ENCODE measurements at places on chromosomes 16 and 17.

DNA sequence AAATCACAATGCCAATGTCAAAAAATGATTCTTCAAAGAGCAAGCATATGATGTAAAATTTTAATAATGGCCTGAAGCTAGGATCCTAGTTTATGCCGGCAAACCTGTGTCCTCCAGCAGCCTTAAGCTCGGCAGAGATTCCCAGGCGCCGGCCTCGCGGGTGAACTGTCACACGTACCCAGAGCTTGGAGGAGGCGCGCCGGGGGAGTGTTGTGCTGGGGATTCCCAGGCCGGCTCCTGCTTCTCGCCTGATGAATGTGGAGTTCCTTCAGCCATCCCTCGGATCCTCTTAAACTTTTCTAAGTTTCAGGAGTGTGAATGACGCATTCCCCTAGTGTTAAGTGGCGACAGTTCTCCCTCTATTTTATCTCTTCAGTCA lies 19.1 kb upstream of the NTN1 start:
- DNase-seq = no peak

GRCh38 chr16:1182316-1182671 lies 29.4 kb downstream of the CACNA1H start:
- DNase-seq = no peak

- DNase-seq = no peak
Measured at GRCh38 chr16:88292007-88292970, 90.5 kb upstream of the ZNF469 start.

- no peak for DNase-seq
Measured at GRCh38 chr16:87582216-87582965, 19.9 kb upstream of the JPH3 start.

- DNase-seq = no peak
Measured at GRCh38 chr17:965311-965989, 14.1 kb downstream of the NXN start.

- no peak for DNase-seq
Measured at GRCh38 chr16:729768-730665, 3.1 kb downstream of the HAGHL start.

- DNase-seq = no peak
Measured at GRCh38 chr17:19460700-19461099, 49.7 kb downstream of the RNF112 start.

- DNase-seq = no peak
Measured at GRCh38 chr17:83125515-83126274, 46.3 kb downstream of the METRNL start.

- peak; percentile 76 for DNase-seq
Measured at GRCh38 chr17:80220054-80220735, at the start of the genes SGSH and SLC26A11. TSS of gene SGSH (minus strand) at chr17:80220333. CDS start at chr17:80220313, 20 bp downstream. TSS of gene SLC26A11 (plus strand) at chr17:80220427. CDS start at chr17:80221561, 1,134 bp downstream.

GRCh38 chr16:22055881-22056280 lies 36.5 kb upstream of the VWA3A start:
- no peak for DNase-seq

DNA sequence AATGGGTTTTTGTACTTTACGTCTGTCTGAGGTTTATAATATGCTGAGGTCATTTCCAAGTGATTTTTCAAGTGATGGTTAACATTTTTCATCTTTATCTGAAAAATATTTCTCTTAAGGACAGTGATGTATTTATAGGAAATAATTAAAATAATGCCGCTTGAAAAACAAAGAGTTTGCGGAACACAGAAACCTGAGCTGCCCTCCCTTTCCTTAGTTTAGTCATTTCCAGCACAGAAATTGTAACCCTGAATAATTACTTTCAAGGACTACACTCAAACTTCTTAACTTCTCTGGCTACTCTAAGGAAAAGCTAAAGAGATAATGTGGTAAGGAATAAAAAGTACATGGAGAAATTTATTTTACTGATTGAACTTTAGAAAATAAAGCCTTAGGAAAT lies 54.6 kb downstream of the MRTFB start:
- DNase-seq = no peak

GRCh38 chr17:34447406-34447805 lies 84.4 kb upstream of the CCL1 start:
- no peak for DNase-seq

DNA sequence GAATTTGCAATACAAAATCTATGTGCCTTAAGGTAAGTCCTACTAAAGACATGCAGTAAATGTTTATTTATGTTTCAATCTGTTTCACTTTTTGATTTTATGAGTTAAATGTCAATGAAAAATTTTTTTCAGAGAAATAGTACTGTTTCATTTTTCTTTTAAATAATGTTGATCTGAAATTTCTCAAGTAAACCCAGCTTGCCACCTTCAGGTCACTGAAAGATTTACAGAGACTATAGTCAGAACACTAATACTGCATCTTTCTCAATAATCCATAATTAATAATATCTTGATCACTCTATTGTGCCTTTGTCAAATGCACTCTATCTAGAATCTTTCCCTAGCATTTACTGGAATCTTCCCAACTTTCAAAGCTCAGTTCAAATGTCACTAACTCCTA lies 6.5 kb upstream of the DHX40 start:
- no peak for DNase-seq

DNA sequence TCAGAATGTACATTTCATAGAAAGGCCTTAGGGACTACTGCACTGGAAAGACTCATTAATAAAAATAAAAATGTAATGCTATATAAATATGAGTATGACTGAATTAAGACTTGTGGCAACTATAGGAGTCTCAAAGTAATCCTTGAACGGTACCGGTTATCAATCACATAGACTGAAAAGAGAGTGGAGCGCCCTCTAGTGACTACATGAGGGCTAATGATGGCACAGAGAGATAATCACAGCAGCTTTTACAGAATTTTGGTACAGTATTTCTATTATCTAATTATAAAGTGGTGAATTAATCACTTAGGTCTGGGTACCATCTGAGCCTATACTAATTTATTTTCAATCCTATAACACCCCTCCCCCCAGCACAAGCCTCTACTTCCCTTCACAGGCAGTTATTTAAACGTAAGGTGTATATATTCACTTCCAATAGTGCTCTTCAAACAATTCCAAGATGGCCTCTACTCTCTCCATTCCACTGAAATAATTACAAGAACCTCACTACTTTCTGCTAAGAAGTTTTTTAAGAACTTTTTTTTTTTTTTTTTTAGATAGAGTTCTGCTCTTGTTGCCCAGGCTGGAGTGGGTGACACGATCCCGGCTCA lies 40.7 kb upstream of the ANKFY1 start:
- peak; percentile 74 for DNase-seq

DNA sequence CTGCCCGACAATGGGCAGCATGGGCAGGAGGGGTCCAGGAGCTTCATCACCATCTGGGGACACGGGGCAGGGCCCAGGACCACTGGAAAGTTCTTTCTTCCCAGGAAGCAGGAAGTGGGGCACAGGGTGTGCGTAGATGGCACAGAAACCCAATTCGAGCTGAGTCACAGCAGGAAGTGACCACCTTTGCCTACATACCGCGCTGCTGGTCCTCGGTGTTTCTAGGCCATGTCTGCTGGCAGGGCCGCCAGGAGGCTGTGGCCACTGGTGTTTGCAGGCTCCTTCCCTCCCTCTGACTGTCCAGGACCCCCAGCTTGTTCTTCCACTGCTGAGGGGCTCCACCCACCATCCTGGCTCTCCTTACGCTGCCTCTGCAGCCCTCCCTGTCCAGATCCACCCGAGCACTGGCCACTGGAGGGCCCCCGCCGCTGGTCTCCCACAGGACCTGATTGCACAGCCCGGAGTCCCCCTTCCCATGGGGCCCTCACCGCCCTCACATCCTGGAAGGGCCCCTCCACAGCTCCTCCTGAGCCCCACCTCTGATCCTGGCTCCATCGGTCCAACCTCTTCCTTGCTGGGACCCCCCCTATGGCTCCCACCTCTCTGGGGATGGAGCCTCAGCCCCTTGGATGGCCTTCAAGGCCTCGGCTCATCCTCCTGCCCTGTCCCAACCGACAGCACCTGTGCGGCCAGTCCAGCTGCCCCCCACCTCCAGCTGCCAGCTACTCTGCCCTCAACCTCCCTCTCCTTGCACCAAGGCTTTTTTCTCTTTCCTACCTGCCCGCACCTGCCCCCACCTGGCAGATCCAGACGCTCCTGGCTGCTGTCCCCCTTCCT lies 14.5 kb upstream of the RASD1 start:
- DNase-seq = no peak

DNA sequence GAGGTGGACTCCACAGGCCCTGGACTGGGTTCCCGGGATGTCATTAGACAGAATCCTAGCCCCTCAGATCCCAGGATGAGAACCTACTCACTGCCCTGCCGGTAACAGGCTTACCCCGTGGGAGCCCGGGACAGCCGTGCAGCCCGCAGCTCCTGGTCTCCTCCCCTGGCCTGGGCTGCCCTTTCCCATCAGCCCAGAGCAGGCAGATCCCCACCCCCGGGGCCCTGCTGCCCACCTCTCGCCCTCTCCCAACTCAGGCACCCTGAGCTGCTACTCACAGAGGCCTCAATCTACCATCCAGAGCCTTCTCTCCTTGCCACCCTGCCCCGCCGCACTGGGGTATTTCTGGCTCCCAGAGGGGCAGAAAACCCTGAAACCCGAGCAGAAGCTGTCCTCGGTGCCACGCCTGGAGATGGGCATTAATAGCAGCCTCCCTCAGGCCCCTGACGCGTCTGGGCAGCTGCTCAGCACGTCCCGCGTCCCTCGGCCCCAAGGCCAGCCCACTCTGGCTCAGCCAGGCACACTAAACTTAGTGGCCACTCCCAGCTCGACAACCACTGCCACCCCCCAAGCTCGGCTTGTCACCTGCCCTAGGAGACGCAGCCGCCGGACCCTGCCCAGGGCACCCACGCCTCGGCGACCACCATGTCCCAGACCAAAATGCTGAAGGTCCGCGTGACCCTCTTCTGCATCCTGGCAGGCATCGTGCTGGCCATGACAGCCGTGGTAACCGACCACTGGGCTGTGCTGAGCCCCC lies at the start of gene CACNG1:
Gene CACNG1, plus strand, starts transcription at position 539 of the 757 bp plus-strand sequence. Its CDS starts 107 bp downstream, at position 646.
- DNase-seq = no peak

GRCh38 chr16:58399718-58400633 lies 7.7 kb downstream of the GINS3 start:
- DNase-seq = no peak

DNA sequence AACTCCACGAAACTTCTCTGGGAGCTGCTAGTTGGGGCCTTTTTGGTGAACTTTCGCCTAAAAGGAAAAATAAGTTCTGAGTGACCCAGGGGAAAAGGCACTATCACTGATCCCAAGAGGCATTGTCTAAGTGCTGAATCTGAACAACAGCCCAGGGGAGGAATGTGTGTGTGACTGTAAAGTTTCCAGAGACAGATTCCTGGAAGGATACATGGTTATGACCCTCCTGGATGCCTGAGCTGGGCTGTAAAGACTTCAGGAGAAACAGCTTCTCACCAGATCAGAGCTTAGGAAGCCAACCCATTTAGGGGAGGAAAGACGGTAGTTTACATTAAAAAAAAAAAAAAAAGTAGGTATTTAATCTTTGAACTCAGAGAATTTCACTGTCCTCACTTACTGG lies 20.2 kb downstream of the HIGD1B start:
- DNase-seq = no peak

- no peak for DNase-seq
Measured at GRCh38 chr16:11034481-11034931, 90.1 kb downstream of the CLEC16A start.

- no peak for DNase-seq
Measured at GRCh38 chr17:61208301-61209105, 191.1 kb upstream of the TBX2 start.

GRCh38 chr16:88649924-88650748 lies 717 bp downstream of the CYBA start:
- peak; percentile 62 for DNase-seq

DNA sequence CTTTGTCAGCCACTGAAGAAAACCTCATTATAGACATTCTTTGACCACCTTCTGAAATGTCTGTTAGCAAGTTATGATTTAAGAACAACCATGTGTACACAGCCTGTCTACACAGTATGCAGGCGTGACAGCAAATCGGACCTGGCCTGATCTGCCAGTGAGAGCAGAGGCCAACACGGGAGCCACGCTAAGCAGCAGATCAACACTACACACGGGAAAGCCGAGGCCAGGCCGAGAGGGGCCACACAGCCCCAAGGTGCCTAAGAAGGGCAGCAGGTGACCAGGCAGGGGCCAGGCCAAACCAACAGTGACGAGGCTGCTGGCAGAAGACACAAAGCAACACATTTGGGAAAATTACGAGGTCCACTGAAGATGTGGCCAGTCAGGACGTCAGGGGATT lies 16.3 kb upstream of the FAAP100 start:
- no peak for DNase-seq

DNA sequence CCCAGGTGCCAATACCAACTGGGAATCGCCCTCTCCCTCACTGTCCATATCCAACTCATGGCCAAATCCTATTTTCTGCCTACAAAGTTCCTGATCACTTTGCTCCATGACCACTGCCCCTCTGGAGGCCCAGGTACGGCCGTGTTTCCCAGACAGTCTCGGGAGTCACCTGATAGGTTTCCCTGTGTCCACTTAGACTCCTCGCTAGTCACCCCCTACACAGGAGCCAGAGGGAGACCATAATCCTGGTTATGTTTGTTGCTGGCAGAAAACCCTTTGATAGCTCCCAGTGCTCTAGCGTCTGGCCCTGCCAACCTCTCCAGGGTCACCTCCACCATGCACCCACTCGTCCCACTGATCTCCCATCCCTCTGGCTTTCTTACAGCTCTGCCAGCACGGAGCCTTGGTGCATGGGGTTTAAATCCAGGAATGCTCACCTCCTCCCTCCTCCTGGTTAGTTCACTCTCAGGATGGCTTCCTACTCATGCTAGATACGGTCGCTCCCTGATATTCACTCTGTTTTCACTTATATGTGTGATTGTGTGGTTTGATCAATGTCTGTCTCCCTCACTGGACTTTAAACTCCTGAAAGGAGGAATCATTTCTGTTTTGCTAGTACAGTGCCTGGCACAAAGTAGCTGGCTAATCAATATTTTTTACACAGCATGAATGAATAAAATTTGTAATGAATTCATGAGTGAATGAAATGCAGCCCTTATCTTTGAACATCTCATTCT lies 7.5 kb upstream of the CALB2 start:
- no peak for DNase-seq

DNA sequence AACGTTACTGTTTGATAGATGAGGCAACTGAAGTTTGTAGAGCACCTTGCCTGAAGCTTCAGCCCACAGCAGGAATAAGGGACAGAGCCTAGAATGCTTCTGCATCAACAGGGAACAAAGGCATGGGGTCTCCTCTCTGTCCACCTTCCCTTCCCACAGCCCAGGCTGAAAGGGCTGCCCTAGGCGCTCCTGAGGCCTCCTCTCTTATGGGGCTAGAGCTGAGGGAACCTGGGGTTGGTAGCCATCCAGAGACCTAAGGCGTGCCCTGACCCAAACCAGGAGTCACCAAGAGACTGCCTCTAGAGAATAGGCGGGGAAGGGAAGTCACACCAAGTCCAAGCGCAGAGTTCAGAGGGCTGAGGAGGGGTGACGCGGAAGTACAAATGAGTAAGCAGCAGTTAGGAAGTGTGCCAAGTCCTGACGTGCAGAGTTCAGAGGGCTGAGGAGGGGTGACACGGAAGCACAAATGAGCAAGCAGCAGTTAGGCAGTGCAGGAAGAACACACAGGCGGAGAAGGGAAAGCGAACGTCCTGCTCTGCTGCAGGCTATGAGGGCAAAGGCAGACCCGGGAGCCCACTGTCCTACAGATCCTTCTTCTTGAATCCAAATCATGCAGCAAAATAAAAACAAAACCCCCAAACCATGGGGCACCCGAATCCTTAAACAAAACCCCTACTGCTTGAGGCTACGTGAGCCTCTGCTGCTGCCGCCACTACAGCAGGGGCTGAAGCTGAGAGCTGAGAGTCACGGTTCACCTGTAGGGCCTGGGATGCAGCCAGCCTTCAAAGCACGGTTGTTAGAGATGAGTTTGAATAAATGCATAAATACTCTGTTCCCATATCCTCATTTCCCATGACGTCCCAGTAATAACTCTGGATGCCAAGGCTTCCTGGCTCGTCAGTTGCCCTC lies 2.7 kb upstream of the SPG7 start:
- DNase-seq = peak; percentile 94

GRCh38 chr16:56353054-56353921 lies 72.1 kb downstream of the AMFR start:
- no peak for DNase-seq
